NCI-H187 (cell line): ENCODE measurements at places on chromosomes 7 and 10.

GRCh38 chr7:15753887-15754579 is 67.5 kb upstream of the MEOX2 start:
- DNase-seq: no peak

- no peak for DNase-seq
Observed at GRCh38 chr10:99161165-99161564, 74.5 kb downstream of the HPSE2 start.

GRCh38 chr10:62217683-62218082 is 51.0 kb downstream of the RTKN2 start:
- DNase-seq: no peak

GRCh38 chr10:91410638-91411371 is 661 bp downstream of the HECTD2 start:
- DNase-seq: no peak
